ENCODE measurements at places on chromosomes 4 and X.

- DNase-seq: no peak
Measured at GRCh38 chr4:15498356-15498755, 28.7 kb downstream of the CC2D2A start.

- DNase-seq: no peak
Measured at GRCh38 chr4:102878901-102879300, 10.1 kb downstream of the CISD2 start.

GRCh38 chr4:169174247-169174646 is 96.5 kb downstream of the SH3RF1 start:
- DNase-seq: no peak

- peak; percentile 6 for DNase-seq
Measured at GRCh38 chr4:79232540-79232939, 93.3 kb downstream of the NAA11 start.

GRCh38 chr4:176939445-176939844 is 146.7 kb upstream of the VEGFC start:
- peak; percentile 37 for DNase-seq

DNA sequence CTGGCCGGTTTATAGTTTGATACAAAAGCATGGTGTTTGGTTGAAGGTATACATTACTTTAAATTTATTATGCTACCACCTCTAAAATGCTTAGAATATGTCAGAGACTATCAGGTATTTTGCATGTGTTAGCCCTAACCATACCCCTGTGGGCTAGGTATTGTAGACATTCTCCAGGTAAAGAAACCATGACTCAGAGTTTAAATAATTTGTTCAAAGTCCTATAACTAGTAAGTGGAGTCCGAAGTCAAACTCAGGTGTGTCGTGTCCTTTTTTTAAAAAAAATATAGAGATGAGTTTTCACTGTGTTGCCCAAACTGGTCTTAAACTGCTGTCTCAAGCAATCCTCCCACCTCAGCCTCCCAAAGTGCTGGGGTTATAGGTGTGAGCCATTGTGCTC is 12.4 kb downstream of the LAP3 start:
- DNase-seq: no peak

- no peak for DNase-seq
Measured at GRCh38 chrX:135984791-135985156, 461 bp upstream of the SLC9A6 start.

- no peak for DNase-seq
Measured at GRCh38 chrX:134624046-134624430, 34.2 kb downstream of the PLAC1 start.

DNA sequence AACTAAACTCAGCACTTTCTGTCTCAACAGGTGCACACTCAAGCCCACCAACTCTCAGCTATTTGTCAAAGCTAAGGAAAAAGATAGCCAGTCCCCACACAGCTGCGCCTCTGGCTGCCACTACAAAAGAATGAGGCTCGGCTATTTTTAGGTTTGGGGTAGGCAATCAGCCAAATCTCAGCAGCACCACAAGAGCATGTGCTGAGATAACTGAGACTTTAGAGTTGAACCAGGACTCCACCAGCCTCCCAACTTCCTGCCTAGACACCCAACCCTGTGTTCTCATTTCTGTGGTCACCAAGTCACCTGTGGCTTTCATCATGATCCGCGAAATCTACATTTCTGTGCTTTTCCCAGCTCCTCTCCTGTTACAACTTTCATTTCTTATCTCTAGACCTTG is 28.0 kb downstream of the DMD start:
- DNase-seq: no peak

GRCh38 chr4:176664964-176665363 is 127.8 kb downstream of the VEGFC start:
- no peak for DNase-seq

GRCh38 chr4:16572161-16572560 is 326.3 kb downstream of the LDB2 start:
- DNase-seq: no peak

DNA sequence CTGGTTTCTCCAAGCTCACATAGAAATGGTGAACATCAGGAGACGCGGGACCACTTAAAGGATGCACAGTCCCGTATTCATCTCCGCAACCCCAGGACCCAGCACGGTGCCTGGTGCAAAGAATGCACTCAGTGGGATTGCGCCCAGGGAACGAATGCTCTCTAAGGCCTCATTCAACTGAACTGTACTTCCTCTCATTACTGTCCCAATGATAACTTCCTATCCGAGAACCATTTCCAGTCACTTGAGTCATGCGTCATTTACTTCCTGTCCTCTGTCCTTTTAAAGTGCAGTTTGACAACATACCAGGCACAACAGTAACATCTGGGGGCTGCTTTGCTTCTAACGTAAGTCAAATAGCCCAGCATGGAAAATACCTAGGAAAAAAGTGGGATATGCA is 75.7 kb downstream of the RBM47 start:
- DNase-seq: no peak

DNA sequence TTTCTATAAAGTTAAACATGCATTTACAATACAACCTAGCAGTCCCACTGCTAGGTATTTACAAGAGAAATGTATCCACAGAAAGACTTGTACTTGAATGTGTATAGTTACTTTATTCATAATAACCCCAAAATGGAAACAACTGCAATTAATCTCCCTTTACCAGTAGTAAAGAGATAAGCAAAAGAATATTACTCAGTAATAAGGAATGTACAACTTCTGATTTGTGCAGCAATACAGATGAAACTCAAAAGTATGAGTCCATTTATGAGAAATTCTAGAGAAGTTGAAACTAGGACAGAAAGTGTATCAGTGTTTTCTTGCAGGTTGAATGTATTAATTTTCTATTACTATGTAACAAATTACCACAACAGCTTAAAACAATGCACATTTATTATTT is 15.2 kb downstream of the USP53 start:
- no peak for DNase-seq

- DNase-seq: no peak
Measured at GRCh38 chr4:54547299-54548097, 110.3 kb upstream of the KIT start.

DNA sequence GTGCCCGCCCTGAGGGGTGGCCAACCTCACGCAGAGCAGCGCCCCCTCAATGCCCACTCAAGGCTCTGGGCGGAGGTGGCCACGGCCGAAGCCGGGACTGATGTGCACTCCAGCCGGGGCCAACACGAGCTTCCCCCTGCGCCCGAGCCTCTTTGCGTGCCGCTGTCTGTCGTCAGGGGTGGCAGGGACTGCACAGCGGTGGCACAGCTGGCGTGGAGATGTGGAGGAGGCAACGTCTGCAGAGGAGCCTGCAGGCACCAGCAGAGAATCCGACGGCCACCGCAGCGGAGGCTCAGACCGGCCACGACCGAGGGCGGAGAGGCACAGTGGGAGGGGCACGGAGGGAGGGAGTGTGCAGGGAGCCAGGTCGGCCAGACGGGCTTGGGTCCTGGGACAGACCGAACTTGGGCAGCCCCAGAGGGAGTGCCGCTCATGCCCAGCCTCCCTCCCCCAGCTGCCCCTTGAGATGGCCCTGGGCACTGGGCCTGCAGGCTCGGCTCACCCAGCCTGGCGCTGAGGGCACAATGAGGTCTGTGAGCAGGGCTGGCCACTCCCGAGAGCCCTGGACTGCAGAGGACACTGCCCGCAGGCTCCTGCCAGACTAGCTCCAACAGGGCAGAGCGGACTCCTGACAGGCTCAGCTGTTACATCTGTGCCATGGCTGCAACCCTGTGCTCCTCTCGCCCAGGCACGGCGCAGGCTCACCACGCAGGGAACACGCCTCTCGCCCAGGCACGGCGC is 46.5 kb upstream of the CPLX1 start:
- no peak for DNase-seq

DNA sequence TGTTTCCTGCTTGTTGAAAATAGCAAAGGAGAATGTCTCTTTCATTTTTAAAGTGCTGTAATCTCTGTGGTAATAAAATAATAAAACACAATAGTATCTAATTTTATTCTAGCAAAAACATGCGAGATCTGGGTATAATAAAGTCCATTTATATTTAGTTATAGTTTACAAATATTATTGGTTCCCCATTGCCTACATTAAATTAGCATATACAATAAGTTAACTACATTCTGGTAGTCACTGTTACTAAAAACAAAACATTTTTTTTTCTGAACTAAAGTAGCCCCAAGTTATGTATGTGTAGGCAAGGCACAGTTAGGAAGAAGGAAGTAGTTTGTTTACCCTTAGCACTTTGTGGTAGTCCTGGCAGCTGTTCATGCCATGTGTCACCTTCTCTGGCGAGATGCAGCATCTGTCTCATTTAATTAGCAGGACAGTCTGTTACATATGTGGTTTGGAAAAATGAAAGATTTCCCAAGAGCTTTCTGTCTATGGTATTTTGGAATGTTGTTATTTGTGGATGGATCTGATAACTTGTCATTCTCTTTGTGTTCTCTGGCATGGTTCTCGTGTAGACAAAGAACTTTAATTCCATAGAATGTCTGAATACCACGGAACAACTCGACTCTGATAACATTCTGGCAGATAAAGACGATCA is 231.3 kb upstream of the PITX2 start:
- peak; percentile 87 for DNase-seq

GRCh38 chr4:55358246-55358645 is 12.2 kb downstream of the SRD5A3 start:
- no peak for DNase-seq

- DNase-seq: no peak
Measured at GRCh38 chr4:48681856-48682255, 98.2 kb downstream of the FRYL start.

DNA sequence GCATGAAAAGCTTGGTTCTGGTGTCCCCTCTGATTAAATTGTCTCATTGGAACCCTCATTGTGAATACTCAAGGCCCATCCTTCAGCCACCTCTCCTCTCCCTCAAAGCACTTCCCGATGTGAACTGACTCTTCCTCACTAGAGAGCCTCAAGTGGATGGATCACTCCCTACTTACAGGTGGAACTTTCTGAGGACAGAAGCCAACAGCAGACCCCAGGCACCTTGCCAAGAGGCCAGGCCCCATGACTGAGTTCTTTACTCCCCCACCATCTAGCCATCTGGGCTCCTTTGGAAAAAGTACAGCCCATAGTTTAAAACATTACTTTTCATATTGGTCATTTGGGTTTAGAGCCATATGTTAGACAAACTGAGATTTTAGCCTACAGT is 224.1 kb downstream of the SHROOM3 start:
- DNase-seq: no peak

DNA sequence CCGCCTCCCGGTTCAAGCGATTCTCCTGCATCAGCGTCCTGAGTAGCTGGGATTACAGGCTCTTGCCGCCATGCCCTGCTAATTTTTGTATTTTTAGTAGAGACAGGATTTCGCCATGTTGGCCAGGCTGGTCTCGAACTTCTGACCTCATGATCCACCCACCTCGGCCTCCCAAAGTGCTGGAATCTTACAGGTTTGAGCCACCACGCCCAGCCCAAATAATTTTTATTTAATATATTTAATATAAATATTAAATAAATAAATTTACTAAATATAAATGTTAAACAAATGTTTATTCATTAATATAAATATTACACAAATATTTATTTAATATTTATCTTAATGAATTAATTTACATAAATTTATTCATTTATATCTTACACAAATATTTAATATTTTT is 120.2 kb downstream of the SHOX start:
- DNase-seq: no peak

- peak; percentile 96 for DNase-seq
Measured at GRCh38 chr4:26326791-26327190, 6.0 kb downstream of the RBPJ start.

GRCh38 chrX:78109458-78109857 is 5.4 kb downstream of the PGK1 start:
- no peak for DNase-seq

- peak; percentile 44 for DNase-seq
Measured at GRCh38 chr4:89712141-89712540, 124.8 kb downstream of the SNCA start.

DNA sequence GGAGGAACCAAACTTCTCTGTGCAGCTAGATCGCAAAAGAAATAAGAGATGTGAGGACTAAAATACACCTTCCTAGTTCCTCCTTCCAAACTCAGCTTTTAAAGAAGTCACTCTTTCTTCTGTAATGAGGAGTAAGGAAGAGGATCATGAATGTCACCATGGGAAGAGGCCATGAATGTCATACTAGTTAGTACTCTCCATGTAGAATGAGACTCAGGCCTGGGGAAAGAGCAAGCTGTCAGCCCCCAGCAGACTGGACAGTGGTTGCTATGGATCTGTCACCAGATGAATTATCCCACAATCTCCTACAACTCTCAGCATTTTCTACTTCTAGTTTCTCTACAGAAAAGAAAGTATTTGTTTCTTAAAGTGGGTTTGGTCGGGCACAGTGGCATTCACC is 57.1 kb upstream of the PRDM8 start:
- no peak for DNase-seq

DNA sequence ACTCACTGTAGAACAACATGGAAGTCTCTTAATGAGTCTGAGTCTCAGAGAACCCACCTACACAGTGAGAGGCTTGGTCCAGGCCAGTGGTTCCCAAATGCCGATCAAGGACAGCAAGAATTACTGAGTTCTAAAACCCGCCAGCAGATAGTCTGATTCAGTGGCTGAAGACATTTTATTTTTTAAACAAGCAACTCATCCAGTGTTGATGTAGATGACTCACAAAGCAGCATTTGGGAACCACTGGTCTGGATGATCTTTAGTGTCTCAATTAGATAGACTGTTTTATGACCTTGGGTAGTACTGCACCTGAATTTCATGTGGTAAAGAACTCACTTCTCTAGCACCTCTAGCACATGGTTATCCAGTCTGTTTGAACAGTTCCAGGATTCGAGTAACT is 193.6 kb downstream of the FBXW7 start:
- no peak for DNase-seq

DNA sequence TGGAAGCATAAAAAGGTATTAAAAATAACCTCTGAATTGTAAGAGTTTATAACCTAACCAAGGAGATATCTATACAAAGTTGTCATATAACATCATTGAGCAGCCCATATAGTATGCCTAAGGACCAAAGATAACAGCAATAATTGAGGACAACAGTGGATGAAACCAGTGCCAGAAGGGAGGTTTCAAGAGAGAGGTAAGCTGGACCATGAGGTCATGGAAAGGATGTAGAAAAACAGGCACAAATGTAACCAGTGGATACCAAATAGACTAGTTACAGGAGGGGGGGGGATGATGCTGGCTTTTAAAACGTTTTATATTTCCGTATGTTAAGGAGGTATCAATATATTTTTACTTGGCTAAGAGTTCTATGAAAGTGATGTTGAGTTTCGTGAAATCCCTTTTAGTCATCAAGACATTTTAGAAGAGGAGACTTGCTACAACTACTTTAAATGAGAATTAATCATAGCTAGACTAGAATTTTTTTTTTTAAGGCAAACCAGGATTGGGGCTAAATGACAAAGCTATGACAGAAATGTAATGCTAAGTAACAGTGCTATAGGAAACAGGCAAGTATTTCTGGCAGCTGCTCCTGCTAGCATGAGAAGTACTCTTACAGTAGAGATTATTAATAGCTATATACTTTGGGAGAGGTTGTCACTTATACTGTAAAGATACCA is 161.1 kb downstream of the FBXW7 start:
- DNase-seq: no peak

DNA sequence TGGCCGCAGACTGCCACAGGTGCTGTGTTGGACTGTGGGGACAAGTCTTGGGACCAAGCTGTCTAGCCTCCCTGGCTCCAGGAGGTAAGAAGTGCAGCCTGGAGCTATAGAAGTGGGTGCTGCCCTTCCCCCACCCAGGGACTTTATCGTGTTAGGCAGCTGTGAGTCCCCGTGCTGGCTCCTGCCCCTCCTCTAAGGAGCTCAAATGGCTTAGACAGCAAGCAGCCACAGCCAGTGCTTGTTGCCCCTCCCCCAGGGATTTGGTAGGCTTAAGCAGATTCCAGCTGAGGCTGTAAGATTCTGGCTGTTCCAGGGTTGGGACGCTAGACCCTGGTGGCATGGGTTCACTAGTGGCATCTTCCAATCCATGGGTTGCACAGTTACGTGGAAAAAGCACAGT is 979.4 kb upstream of the PCDH10 start:
- no peak for DNase-seq

Measured in non-pigmented ciliary epithelial cell (primary cell).